Skeletal muscle cell (primary cell): ENCODE measurements at places on chromosomes 13 and 19.

GRCh38 chr19:39307046-39307821, 11.0 kb downstream of the IFNL1 start:
- DNase-seq = no peak

- DNase-seq = no peak
Observed at GRCh38 chr19:36106991-36107390, 4.0 kb upstream of the OVOL3 start.

- DNase-seq = no peak
Observed at GRCh38 chr19:2661615-2662014, 40.9 kb downstream of the GNG7 start.

GRCh38 chr13:47747901-47748300, 253.2 kb downstream of the SUCLA2 start:
- no peak for DNase-seq

DNA sequence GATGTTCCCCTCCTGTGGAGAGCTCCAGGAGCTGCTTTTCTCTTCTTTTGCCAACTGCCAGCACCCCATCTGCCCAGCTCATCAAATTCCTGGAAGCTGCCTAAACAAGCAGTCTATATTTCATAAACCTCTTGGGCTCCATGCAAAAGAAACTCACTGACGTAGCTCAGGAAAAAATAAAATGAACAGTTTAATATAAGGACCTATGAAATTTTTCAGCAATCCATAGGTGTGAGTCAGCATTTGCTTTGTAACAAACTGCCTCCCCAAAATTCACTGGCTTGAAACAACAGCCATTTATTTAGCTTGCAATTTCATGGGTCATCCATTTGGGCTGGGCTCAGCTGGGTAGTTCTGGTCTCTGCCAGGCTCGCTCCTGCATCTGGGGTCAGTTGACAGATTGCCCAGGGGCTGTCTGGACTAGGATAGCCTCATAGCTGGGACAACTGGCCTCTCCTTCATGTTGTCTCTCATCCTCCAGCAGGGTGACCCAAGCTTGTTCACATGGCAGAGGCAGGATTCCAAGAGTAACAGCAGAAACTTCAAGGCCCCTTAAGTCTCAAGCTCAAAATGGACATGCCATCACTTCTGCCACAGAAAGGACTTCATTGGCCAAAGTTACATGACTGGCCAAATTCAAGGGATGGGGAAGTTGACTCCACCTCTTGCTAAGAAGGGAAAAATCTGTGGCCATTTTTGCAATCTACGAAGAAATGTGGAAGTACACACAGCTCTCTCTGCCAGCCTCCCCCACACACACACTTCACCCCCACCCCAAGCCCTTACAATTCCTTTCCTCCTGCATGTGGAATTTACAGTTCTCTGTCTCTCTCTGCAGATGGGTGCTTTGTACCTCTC, 7.9 kb upstream of the PVR start:
- no peak for DNase-seq
